ENCODE measurements at places on chromosomes 2 and 18.

DNA sequence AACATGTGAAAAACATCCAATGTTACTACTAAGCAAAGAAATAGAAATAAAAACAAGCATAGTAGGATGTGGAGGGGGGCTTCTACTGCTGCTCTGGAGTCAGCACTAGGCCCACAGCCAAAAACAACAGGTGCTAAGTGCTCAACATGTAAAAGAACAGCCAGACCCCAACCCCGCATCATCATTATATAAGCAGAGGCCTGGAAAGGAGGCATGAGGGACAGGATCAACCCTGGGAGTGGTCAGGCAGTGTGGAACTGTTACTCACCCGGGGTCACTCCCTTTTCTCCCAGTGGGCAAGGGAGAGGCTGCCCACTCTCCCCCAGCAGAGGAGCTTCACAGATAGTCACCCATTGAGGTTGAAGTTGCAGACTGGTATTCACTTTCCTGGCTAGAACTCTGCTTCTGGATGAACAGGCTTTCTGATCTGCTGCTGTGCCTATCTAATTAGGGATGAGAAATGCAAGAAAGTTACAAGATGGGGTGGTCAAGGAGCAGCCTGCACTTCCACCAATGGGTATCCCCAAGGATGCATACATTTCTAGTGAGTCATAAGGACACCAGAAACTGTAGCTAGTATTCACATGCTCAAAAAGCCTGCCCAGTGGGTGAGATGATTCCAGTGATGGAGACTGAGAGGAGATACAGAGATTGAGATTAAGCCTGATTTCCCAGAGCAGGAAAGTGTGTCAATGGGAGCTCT is 480.1 kb upstream of the TCF4 start:
- no peak for DNase-seq

DNA sequence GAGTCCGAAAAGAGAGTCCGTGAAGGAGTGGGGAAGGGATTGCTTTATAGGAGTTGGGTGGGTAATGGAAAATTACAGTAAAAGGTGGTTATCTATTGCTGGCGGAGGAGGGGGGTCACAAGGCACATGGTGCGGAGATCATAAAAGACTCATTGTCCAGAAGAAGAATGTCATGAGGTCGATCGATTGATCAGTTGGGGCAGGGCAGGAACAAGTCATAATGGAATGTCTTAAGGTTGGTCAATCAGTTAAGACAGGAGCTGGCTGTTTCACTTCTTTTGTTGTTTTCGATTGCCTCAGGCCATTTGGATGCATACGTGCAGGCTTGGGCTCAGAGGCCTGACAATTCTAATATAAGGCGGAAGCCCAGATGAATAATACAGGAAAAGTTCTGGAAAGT is 473.0 kb upstream of the TNP1 start:
- no peak for DNase-seq

- no peak for DNase-seq
These were observed 95.3 kb downstream of the TMEM247 start for GRCh38 chr2:46574457-46575355.

- no peak for DNase-seq
These were observed 12.8 kb downstream of the IL1R2 start for GRCh38 chr2:102004581-102004980.
